Gastrocnemius medialis (tissue), 4 donors: ENCODE measurements at places on chromosomes 6 and 20.

DNA sequence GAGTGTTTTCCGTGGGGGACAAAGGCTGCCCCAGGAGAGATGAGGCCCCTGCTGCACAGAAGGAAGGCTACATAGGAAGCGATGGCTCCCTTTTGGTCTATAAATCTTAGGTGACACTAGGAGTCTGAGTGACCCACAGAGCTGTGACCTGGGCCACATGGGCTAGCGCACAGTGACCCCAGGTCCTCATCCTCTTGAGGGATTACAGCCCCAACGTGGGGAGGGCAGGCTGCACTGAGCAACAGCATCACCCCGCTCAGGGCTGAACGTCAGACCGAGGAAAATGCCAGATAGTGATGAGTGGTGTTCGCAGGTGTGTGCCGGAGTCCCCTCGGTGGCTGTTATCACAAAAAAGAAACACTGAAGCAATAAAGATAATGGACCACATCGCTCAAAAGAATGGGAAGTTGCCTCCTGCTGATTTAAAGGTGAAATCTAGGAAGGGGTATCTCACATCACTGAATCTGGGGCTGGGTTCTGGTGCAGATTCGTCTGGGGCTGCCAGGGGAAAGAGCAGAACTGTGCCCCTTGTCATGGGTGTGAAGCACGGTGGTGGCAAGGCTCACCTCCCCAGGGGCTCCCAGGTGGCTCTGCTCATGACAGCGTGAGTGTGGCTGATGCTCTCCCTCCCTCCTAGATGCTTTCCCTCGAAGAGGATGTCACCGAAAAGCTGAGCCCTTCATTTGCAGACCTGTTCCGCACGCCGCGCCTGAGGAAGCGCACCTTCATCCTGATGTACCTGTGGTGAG lies 14.5 kb downstream of the SLC22A1 start:
- no peak for DNase-seq

GRCh38 chr20:40986774-40987173 lies 41.8 kb upstream of the TOP1 start:
- no peak for DNase-seq

GRCh38 chr6:158409451-158409850 lies 97.2 kb downstream of the TULP4 start:
- DNase-seq: no peak

- peak; percentile 25 for DNase-seq
Measured at GRCh38 chr20:8018958-8019245, 659 bp downstream of the TMX4 start.

DNA sequence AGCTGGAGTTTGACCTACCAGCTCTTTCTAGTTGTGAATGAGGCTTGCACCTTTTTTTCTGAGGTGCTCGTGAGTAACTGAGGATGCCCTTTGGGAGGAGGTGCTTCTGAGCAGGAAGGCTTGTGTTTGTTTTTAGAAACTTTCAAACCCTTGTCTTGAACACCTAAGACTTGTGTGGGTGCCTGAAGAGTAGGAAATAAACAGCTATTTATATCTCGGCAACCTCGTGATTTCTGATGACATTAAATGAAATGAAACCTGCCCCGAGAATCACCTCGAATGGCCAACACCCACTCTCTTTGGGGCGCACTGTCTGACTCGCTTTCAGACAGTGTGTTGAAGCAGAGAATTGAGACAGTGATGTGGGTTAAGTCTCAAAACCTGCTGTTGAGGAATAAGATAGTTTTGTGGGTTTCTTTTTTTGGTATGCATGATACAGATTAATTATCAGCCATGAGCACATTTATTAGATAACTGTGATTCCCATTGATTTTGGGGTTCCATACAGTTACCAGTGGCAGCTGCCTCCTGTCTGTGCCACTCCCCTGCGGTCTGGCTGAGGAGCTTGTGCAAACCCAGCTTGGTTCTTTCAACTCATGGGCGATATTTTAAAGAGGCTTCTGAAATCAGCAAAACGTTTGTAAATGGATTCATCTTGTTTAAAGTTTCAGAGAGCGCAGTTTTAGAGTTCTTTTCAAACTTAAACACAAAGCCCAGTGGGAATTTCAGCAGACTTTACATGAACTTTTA lies 8.4 kb downstream of the IRF4 start:
- DNase-seq: no peak

DNA sequence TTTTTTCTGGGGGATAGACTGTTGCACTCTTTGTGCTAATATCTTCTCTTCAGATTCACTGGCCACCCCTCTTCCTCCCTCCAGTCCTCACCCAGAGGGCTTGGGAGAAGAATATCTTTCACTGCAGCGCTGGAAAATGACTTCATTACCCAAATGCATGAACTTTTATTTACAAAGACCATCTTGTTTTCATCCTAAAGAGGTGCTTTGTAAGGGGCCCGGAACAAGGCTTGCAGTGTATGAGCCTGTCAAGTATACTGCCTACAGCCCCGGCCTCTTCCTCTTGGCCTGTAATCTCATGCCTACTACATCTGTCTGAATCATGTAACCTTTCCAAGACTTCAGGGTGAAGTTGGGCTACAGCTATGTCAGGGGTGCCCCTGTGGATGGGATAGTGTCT lies 554 bp upstream of the LAMA4 start:
- no peak for DNase-seq

DNA sequence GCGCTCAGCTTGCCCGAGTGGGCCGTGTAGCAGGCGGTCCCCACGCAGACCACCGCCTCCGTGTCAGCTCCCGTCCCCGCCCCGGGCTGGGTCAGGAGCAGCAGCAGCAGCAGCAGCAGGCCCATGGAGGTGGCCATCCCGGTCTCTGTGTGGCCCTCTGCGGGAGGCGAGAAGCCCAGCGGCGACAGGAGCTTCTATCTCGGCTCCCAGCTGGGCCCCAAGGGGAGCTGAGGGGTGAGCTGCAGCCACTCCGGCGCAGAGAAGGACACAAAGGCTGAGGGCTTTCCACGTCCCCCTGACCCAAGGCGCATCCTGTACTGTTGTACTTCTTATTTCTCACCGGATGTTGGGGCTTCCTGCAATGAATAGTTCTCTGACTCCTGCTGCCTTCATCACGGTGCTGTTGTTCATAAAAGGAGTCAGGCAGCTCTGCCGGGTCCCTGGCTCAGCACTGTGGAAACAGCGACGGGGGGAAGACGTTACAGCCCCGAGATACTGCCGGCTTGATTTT lies at the start of gene CD93:
TSS of gene CD93 (minus strand) at position 269 of the 511 bp plus-strand sequence. CDS start at position 137, 132 bp downstream.
- DNase-seq: peak; percentile 25

GRCh38 chr20:41837669-41838224 lies 219.6 kb upstream of the CHD6 start:
- DNase-seq: no peak

DNA sequence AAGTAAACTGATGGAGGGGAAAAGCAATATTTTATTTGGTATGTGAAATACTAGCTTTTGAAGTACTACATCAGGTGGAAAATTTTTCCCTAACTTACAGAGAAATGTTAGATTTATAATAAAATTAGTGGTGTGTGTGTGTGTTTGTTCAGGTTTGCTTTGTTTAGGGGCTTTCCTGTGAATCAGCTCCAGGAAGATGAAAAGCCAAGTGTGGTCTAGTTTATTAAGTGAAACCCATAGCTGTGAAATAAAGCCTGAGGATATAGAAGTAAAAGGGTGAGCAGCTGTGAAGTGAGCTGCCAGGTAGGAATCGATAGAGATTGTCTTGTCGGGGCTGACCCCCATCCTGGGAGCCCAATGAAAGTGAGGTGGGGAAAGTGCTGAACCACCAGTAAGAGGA lies 347.6 kb upstream of the IMPG1 start:
- no peak for DNase-seq

GRCh38 chr20:51386586-51386985 lies 155.9 kb downstream of the NFATC2 start:
- no peak for DNase-seq

GRCh38 chr6:53986721-53987521 lies 124.3 kb upstream of the MLIP start:
- no peak for DNase-seq

- DNase-seq: no peak
Measured at GRCh38 chr6:137315081-137315480, 95.9 kb upstream of the IFNGR1 start.

DNA sequence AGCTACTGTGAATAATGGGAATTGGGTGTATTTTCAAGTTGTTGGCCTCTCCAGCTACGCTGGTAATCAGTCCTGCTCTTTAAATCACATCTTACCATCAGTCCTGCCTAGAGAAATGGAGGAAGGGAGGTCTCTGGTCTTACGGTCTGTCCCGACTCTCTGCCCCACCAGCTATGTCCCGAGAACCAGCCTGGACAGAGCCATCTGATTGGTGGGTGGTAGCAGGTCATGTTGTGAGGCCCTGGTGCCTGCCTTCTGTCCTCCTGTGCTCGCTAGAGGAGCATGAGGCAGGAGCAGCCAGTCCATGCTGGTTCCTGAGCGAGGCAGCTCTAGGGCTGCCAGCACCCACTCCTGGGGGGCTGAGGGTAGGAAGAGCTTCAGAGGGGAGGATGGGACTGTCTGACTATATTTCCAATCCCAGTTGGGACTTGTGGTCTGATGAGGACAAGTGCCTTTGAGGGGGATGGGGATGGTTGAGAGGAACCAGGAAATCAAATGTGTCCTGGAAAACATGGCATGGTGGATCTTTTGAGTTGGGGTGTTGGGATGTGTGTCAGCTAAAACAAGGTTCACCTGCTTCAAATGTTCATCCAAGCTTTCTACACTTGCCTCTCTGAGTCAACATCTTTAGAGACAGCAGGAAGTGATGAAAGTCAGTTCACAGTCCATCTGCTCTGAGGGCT lies 33.0 kb downstream of the SYNJ2 start:
- DNase-seq: no peak

DNA sequence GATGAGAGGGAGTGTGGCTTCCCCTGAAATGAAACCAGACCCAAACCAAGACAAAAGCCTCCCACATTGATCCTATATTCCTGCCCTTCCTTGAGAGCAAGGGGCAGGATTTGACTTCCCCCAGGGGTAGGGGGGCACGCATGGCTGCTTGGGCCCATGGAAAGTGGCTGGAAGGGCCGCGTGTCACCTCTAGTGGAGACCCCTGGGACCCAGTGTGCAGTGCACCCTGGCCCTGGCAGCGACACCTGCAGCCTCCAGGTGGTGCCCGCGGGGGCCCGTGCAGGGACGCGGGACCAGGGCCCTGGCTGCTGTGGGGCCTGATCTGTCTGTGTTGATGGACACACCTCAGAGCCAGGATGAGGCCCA lies 18.0 kb upstream of the SLCO4A1 start:
- DNase-seq: no peak

DNA sequence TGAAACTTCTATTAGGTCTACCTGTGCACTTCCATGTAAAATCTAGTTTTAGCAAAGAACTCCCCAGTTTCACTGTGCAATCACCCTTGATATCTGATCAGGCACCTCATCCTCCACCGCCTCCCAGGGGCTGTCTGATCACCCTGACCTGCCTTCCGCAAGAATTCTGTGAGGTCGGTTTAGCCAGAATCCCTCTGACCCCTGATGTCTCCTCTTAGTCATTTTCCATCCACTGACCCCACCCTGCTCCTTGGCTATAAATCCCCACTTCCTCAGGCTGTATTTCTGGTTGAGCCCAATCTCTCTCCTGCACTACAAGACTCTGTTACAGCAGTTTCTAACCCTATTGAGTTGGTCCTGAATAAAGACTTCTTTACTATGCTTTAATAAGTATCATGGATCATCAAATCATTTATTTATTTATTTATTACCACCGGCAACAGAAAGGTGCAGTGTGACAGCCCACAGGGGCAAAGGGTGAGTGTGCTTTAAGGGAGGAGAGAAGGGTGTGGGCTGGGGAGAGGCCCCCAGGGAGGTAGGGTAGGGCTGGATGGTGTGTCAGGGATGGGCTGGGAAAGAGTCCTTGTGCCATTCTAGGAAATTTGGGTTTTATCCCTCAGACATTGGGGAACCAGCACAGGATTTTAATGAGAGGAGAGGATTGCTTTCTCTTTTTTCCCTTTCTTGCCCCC lies 11.2 kb upstream of the SERPINB6 start:
- DNase-seq: no peak

DNA sequence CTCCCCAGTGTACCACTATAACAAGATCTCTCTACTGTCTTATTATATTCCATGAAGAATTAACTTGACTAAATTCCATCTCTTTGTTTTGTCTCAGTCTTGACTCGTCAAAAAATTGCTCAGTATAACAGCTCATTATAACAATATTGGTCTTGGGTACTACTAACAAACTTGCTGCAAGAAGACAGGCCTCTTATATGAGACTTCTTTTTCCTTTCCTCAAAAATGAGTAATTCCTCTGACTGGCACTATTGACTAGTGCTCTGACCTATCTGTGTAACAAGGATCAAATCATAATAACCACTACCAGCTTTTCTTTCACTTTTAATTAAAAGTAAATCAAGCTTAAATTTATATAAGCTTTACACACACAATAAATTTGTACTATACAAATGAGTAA lies 91.3 kb upstream of the THEMIS start:
- no peak for DNase-seq

DNA sequence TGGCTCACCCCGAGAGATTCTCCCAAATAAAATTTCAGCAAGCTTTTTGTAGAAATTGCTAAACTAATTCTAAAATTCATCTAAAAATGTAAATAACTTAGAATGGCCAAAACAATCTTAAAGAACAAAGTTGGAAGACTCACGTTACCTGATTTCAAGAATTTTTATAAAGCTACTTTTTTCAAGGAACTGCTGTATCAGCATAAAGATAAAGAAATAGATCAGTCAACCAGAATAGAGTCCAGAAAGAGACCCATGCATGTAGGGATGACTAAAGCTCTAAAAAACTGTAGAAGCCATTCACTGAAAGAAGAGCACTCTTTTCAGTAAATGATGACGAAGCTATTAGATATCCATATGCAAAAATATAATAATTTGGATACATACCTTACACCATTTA lies 652.1 kb downstream of the TBC1D32 start:
- DNase-seq: no peak

DNA sequence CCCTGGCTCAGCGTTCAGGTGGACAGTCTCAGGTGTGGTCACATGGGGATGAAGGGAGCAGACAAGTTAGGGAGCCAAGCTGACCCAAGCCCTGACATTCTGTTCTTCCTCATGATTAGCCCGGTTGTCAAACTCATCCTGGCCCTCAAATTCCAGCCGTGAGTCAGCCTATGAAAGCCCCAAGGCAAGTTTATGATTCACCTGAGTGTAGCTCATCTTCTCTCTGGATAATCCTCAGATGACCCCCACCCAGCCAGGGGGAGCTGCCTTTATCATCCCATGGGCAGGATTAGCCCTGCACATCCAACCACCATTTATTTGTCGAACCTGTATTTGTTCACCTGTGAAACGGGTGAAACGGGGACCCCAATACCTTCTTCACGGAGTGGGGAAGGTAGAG lies 161.9 kb downstream of the DHX35 start:
- DNase-seq: no peak

GRCh38 chr6:124974771-124975377 lies 12.6 kb downstream of the RNF217 start:
- DNase-seq: no peak

DNA sequence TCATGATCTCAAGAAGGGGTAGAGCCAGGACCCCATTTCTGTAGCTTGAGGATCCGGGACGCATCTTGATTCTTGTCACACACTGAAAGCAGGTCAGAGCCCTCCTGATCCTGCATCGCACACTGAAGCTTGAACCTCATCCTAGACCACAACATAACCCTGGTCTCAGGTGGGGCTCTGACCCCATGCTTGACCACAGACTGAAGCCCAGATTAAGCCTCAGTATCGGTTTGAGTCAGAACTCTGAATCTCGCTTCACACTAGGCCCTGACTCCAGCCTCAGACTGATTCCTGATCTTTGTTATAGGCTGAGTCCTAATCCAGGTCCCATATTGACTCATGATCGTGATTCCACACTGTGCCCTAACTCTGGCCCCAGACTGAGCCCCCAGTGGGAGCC lies 8.5 kb upstream of the RSPO4 start:
- no peak for DNase-seq

- DNase-seq: no peak
Measured at GRCh38 chr6:139568956-139569538, 194.6 kb upstream of the CITED2 start.
